NCI-H1105 treated with DMSO at 0.1 percent for 48 hours (cell line): ENCODE measurements at places on chromosomes 7 and 10.
A peak's percentile ranks its signal among the peaks of the same experiment; 100 is the strongest.

GRCh38 chr7:20053334-20054104 is 163.7 kb downstream of the MACC1 start:
- DNase-seq: no peak

- DNase-seq: no peak
Observed at GRCh38 chr7:99557940-99558305, 519 bp upstream of the ZNF655 start.

DNA sequence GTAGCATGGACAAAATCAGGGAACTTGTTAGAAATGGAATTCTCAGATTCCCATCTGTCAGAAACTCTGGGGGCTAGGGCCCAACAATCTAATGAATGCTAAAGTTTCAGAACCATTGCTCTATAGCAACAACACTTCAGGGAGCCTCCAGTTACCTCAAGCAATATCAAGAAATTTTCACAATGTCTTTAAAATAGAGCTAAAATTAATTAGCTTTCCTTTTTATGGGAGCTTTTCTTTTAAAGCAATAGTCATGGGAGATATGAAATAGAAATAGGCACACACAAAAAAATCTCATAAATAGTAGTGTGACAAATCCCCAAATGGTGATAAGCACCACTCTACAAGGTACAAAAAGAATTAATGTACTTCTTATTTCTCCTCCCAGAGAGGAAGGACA is 80.9 kb downstream of the AASS start:
- DNase-seq: no peak

DNA sequence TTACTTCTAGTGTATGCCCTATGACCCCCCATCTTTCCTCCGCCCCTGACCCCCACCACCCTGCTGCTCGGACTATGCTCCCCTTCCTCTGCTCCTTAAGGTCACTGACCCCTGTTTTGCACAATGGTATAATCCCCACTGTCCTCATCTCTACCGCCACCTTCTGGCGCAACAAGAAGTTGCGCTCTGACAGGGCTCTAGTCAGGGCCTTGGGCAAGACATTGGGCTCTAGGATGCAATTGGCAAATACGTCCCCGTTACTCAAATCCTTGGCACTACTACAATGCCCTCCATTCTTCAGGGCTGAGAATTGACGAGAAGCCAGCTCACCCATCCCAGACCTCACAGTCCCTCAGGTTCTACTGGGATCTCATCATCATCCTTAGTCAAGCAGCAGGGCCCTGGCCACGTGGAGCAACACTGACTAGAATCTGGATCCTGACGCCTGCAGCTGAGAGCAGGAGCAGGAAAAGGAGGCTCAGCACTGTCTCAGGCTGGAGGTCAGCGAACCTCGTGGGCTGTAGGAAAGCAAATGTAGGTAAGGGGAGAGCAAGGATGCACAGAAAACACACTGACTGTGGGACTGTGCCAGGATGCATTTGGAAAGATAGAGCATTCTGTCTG is 10.6 kb downstream of the LRIT2 start:
- DNase-seq: no peak

- DNase-seq: no peak
Observed at GRCh38 chr7:106999023-106999422, 45.5 kb upstream of the PRKAR2B start.

DNA sequence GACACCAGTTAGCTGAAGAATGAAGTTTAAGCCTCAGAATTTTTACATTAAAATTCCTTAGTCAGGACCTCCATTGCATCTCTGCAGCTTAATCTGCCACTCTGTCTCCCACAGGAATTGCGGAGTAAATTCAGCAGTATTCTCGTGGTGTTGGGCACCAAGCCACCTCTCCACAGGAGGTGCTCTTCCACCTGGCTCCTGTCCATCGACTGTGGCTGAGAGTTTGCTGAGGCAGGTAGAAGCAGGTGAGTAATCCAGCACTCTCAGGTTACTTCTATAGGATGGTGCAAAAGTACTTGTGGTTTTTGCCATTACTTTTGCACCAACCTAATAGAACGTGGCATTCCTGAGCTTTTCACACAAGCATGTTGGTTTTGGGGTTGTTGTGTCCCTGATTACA is 134.1 kb downstream of the GFRA1 start:
- peak; percentile 87 for DNase-seq

- DNase-seq: no peak
Observed at GRCh38 chr10:96978621-96979154, 146.6 kb downstream of the LCOR start.

GRCh38 chr7:100556541-100556940 is 17.2 kb downstream of the SAP25 start:
- no peak for DNase-seq

- no peak for DNase-seq
Observed at GRCh38 chr7:93463764-93464163, 110.8 kb downstream of the CALCR start.

DNA sequence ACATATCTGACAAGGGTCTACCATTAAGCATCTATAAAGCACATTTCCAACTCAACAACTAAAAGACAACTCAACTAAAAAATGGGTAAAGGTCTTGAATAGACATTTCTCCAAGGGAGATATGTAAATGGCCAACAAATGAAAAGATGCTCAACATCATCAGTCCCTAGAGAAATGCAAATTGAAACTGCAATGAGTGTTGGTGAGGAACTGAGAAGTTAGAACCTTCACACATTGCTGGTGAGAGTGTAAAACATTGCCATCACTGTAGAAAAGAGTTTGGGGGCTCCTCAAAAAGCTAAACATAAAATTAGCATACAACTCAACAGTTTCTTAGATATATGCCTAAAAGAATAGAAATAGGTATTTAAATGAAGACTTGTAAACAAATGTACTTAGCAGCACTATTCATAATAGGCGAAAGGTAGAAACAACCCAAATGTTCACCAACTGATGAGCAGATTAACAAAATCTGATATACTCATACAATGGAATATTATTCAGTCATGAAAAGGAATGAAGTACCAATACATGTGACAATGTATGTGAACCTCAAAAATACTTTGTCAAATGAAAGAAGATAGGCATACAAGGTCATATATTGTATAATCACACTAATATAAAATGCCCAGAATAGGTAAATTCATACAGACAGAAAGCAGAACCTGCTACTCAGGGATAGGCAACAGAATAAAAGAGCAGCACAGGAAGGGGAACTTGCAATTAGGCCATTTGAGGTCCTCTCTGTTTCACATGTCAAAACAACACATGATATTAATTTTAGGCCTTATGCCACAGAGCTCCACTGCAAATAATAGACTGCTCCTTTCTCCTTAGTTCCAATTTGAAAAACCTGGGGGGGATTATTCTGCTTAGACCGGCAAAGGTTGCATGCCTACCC is 10.6 kb upstream of the LRRC72 start:
- DNase-seq: no peak
